ENCODE measurements at places on chromosomes 6 and 20. TPM values are rescaled to one million over a fixed set of nuclear protein-coding genes. Genes with fewer than 3 reads are reported as not detected.

The E2F1 gene
- 16.5 TPM for total RNA-seq

The UBD gene
- not detected for total RNA-seq

The NMBR gene
- total RNA-seq: not detected

The TMEM170B gene
- total RNA-seq: 0.03 TPM

The MUCL3 gene
- total RNA-seq: not detected

The GNMT gene
- 0.32 TPM for total RNA-seq

The LY6G5B gene
- total RNA-seq: 4.3 TPM

The SMLR1 gene
- not detected for total RNA-seq

The SLC4A11 gene
- 11.3 TPM for total RNA-seq

Data from foreskin keratinocyte (primary cell).